ENCODE measurements at places on chromosomes 3 and 15.

DNA sequence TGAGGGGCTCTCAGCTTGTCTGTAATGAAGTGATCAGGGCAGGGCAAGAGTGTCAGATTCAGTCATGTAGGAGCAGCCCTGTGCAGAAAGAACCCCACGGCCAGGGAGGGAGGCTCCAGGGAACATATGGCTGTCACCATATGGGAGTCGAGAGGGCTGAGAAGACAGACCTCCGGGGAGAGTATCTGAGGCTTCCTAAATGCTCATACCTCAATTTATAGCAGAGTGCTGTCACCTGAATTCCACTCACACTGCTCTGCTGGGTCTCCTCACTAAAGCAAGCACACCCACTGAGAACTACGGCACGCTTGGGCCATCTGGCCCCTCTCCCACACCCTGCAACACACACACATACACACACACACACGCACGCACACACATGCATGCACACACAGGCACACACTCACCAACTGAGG, 92.3 kb upstream of the TJP1 start:
- no peak for DNase-seq

DNA sequence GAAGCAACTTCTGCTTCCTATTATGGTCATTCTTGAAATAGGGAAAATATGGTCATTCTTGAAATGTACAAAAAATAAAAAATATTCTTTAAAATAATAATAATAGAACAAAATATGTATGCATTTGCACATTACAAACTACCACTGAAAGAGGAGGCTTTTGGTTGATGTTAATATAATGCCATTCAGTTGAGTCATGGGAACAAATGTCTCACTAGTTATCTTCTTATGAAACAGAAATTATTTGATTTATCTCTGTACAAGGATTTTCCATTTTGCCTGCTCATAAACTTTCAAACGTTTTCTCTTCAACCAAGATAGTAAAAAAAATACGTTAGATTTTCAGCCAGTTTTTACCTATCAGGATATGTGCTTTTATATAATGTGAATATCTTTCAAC, 1662.7 kb downstream of the OTOL1 start:
- peak; percentile 3 for DNase-seq

DNA sequence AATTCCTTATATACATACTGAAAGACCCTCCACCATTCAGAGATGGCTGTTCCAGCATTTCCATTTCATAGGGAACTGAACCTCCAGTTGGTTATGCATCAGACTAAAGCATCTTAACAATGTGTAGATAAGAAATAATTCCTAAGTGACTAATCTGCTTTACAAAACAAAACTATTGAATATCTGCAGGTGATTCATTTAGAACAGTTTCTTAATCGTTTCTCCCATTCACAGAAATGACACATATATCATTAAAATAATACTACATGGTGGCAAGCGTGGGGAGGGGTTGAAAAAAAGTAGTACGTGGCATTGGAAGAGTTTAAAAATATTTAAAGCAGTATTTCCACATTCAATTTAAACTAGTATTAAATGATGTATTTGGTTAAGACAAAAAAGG, 19.5 kb downstream of the COPS2 start:
- DNase-seq: peak; percentile 92

GRCh38 chr3:107426223-107426622, 49.0 kb downstream of the CCDC54 start:
- DNase-seq: no peak

DNA sequence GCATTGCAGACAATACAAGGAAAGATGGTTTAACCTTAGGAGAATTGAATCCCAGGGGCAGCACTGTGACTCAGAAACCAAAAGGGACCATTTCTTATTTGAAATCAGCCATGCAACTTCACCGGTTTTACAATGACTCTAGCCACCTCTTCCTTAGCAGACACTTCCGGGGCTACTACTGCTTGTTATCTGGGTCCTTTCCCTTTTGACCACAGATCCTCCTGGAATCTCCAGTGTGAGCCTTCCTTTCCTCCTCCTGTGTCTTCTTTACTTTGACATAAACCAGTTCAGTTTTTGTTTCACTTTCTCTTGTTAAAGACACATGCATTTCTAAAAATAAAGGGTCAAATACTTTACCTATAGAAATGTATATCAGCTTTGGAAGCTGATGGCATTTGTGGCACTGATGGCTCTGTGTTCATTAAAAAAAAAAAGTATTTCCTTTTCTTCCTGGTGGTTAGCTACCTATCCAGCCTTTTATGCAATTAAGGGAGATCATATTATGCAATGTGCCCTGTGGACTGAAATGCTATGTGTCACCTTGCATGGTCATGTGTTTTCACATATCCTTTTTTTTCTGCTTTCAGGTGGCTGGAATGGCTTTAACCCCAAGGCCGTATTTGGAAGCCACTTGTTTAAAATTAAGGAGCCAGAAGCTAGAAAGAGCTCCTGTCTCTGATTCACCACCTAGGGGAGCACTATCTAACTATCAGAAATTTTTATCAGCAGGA, 296.2 kb downstream of the CHL1 start:
- no peak for DNase-seq

GRCh38 chr3:11559816-11560633, 83.7 kb downstream of the VGLL4 start:
- no peak for DNase-seq

- DNase-seq: no peak
These were observed 5.8 kb downstream of the CCRL2 start for GRCh38 chr3:46412786-46413298.

DNA sequence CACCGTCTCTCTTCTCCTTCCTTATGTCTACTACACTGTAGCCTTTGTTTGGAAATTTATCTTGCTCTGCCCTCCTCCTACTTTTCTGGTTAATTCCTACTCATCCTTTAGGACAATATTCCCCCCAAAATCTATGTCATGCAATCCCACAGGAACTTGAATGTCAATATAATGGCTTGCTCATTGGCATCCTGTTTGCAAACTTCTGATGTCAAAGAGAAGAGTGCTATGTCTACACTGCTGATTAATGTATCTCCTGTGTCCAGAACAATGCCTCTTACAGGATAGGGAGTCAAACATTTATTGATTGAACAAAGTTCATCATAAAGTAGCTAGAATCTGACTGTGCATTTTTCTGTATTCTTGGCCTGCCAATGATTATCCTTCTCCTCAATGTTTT, 22.8 kb downstream of the SIDT1 start:
- DNase-seq: no peak

GRCh38 chr3:50519471-50520089, 16.1 kb upstream of the CACNA2D2 start:
- DNase-seq: peak; percentile 28

DNA sequence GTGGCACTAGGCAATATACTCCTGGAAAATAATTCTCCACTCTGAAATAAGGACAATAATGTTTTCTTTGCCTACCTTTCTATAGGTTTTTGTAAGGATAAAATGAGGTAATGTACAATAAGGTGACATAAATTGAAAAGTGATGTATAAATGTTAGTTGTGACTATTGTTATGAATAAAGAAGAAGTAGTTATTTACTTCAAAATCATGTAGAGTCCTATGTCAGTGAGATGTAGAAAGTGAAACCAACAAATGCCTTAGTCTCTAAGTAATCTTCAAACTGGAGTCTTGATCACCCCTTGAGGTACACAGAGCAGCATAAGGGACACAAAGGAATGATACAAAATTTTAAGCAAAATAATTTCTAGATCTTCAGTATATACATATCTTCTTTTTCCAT, 60.3 kb upstream of the TP63 start:
- no peak for DNase-seq

DNA sequence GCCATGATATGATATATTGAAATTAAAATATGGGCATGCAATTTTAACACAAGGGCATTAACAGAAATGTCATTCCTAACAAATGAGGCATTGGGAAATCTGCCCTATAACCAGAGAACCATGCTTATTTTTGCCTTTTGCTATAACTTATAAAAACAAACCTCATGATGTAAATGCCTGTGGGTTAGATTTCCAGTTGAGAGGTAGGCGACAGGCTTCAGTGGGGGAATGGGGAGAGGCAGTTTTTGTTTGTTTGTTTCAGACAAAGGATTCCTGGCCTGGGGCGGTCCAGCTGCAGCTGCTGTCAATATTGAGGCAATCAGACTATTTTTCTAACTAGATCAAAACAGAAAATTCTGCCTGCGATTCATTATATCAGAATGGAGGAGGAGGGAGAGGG, 490.4 kb upstream of the CFAP20DC start:
- DNase-seq: peak; percentile 87

GRCh38 chr3:81602781-81603180, 158.7 kb downstream of the GBE1 start:
- peak; percentile 68 for DNase-seq

- DNase-seq: no peak
These were observed 28.7 kb upstream of the COL6A6 start for GRCh38 chr3:130488288-130488687.

DNA sequence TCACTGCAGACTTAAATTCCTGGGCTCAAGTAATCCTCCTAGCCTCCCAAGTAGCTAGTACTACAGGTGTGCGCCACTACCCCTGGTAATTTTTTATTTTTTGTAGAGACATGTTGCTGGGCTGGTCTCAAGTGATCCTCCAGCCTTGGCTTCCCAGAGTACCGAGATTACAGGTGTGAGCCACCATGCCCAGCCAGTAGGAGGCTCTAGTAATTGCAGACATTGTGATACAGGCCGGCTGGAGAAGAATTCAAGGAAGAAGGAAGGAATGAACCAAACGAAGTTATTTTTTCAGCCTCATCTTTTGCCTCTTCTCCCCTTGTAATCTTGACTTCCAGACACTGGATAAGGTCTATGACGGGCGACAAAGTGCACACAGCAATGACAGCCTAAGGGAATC, 3.2 kb upstream of the PPP4R2 start:
- no peak for DNase-seq

GRCh38 chr3:146884296-146884695, 279.1 kb upstream of the PLSCR5 start:
- peak; percentile 34 for DNase-seq

GRCh38 chr3:184409331-184409926, 29.6 kb downstream of the CHRD start:
- no peak for DNase-seq

DNA sequence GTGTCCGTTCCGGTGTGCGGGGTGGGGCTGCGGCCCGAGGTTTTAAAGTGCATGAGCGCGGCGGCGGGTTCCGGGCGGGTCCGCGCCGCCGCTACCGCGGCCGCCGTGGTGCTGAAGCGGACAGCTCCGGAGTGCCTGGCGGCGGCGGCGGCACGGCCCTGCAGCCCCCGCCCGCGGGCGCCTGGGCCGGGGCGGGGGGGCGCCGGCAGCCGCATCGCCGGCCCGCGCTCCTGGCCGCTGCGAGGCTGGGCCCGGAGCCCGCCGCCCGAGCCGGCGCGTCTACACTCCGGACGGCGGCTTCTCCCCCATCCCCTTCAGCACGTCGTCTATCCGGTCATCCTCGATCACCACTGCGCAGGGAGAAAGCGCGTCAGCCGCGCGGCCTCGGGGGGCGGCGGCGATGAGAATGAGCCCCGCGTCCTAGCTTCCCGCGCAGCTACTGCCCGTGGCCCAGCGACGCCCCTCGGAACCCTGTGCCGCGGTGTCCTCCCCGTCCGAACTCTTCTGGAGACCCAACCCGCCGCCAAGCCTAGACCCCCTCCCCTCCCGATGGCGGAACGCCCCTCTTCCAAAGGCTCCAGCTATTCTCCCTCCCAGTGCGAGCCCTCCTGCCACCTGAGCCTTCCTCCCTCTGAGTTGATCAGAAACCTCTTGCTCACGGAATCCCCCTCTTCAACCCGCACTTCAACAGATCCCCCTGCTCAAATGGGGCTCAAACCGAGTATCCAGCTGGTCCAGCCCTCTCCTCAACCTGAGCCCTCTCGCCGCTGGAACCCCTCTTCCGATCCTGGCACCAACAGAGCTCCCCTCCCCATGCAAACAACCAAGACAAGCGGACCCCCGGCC, 1.3 kb downstream of the CAMK2N2 start:
- DNase-seq: peak; percentile 31

- no peak for DNase-seq
These were observed 229.9 kb downstream of the IL5RA start for GRCh38 chr3:2880218-2880756.

GRCh38 chr3:23182996-23183513, 20.1 kb upstream of the UBE2E2 start:
- DNase-seq: no peak

GRCh38 chr15:69753867-69754266, 301.2 kb downstream of the RPLP1 start:
- DNase-seq: no peak

DNA sequence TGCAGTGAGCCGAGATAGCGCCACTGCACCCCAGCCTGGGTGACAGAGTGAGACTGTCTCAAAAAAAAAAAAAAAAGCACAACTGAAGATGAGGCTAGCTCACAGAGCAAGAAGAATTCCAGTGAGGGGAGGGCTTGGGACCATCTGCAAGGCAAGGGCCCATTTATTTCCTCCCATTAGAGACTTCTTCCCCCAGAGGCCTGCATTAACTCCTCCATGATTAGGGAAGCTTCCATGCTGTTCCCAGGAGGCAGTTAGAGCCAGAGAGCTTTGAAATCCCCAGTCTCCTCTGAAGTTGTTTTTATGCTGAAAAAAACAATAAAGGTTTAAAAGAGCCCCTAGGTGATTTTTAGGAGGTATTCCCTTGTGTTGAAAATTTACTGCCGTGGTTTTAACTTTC, 54.3 kb upstream of the ADCY5 start:
- no peak for DNase-seq

Measured in fibroblast of skin of back (primary cell).